ENCODE measurements at places on chromosomes 16 and 17.
A peak's percentile ranks its signal among the peaks of the same experiment; 100 is the strongest.

GRCh38 chr16:53915452-53916160 is 211.7 kb downstream of the FTO start:
- DNase-seq, result peak; percentile 13

- DNase-seq, result peak; percentile 2
Measured at GRCh38 chr17:53516636-53517035, 306.1 kb upstream of the KIF2B start.

DNA sequence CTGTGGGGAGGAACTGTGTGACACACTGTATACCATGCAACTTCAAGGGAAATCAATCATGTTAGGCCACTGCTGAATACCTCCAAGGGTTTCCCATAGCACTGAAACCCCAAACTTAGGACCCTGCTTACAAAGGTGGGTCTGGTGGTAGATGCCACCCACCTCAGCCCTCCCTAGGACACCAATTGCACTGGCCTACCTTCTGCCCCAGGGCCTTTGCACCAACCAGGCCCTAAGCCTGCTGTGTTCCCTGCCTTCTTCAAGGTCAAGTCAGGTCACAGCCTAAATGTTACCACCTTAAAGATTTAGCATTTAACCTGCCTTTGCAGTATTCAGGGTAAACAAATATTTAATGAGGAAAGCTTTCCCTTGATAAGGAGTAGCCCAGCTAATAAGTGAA is 185.8 kb downstream of the ZFHX3 start:
- DNase-seq, result no peak

GRCh38 chr17:4956493-4957061 is 5.7 kb downstream of the ENO3 start:
- no peak for DNase-seq

GRCh38 chr16:19850131-19850817 is 34.4 kb downstream of the GPRC5B start:
- no peak for DNase-seq

DNA sequence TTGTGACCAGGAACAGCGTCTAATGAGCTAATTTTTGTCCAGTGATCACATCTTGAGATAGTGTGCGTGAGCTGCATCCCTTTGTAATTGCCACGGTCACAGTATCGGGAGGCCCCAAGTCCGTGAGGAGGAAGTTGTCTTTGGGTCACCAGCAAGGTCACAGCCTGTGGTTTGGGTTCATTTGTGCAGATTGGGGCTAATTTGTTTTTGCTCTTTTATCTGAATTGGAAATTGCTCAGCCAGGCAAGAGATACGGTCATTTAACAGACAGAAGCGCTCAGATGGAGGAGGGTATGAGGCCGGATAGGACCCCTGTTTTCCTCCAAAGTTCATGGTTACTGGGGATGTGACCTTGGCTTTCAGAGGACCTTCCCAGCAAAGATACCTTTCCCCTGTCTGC is 174.1 kb downstream of the SNX29 start:
- DNase-seq, result no peak

- peak; percentile 10 for DNase-seq
Measured at GRCh38 chr17:80096561-80097021, 4.8 kb upstream of the GAA start.

GRCh38 chr17:41781404-41782110 is 5.0 kb downstream of the JUP start:
- no peak for DNase-seq

- no peak for DNase-seq
Measured at GRCh38 chr17:2181897-2182448, 121.6 kb downstream of the SMG6 start.

DNA sequence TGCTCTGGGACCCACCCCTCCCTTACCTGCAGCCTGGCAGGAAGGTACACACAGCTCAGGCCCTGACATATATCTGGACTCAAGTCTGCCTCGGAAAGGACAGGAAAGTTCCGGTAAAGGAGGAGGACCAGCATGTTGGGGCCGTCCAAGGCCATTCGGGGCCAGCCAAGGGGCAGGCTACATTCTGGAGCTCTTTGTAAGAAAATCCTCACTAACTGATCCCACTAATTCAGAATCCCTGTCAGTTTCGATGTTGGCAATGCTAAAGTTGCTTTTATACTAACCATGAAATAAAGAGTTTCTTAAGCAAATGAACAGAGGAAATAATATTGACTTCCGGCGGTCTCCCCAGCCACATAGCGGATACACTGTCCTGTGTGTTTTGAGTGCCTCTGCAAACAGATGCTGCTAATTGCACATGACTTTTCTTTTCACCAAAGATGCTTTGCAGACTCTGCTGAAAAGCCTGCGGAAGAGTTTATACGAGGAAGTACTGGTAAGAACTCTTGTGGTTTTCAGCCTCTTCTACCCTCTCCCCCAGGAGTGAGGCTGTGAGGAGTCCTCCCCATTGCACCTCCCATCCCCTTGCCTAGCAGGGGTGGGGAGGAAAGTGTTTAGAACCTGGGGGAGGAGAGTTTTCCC is 54.8 kb downstream of the PLXDC1 start:
- DNase-seq, result no peak

DNA sequence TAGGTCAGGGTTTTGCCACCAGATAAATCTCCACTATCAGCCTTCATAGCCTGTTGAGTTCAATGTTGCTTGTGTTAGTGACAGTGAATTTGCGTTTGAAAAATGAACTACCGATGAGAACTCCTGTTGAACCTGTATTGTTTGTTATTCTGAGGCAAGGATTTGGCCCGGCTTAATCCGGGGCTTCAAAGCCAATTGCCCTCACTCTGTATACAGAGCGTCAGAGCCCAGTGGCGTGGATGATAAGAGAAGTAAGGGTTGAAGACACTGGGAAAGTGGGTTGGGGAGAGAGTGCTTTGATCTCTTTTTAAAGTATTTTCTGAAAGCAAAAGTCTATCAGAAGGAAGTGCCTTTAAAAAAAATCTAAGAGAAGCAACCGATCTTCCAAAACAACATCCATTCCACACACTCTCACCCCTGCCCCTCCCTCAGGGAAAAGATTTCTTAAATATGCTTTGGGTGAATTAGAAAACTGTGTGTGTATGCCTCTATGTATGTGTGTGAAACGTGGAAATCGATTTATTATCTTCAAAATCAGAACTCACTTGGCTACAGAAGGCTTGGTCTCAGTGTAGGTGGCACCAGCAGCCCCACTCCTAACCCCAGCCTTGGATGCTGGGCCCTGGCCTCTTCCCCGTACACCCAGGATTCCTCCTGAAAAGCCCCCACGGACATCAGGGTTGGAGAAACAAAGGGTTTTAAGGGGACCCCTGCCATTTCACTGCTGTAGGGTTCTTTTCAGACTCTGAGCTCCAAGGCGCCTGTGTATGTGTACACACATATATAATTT is 8.8 kb downstream of the TBX4 start:
- no peak for DNase-seq

GRCh38 chr17:41919165-41919817 is 540 bp upstream of the ACLY start:
- peak; percentile 85 for DNase-seq

- no peak for DNase-seq
Measured at GRCh38 chr17:74842146-74842598, 17.5 kb downstream of the GRIN2C start.

- DNase-seq, result peak; percentile 15
Measured at GRCh38 chr17:76793775-76794174, 55.9 kb downstream of the MFSD11 start.

GRCh38 chr17:43169561-43170139 is 1.4 kb upstream of the NBR1 start:
- peak; percentile 73 for DNase-seq

- DNase-seq, result no peak
Measured at GRCh38 chr17:79801156-79802038, 4.5 kb upstream of the CBX8 start.

DNA sequence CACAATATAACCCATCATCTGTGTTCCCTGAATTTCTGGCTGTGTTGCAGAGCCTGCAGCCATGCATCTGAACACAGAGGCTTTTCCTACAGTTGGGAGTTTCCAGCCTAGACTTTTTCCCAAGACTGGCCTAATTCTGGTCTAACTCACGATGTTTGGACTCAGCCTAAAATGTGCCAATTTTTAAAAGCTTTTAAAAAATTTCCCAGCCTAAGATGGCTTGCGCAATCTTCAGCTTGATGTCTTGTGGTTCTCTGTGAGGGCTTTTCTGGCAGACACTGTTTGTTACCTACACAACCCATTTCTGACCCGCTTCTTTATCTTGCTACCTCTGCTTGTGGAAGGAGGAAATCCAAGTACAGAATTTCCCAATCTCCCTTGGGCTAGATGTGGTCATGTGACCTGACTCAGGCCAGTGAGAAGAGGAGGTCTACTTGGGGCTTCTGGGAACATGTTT is 72.7 kb upstream of the GAS7 start:
- peak; percentile 28 for DNase-seq

DNA sequence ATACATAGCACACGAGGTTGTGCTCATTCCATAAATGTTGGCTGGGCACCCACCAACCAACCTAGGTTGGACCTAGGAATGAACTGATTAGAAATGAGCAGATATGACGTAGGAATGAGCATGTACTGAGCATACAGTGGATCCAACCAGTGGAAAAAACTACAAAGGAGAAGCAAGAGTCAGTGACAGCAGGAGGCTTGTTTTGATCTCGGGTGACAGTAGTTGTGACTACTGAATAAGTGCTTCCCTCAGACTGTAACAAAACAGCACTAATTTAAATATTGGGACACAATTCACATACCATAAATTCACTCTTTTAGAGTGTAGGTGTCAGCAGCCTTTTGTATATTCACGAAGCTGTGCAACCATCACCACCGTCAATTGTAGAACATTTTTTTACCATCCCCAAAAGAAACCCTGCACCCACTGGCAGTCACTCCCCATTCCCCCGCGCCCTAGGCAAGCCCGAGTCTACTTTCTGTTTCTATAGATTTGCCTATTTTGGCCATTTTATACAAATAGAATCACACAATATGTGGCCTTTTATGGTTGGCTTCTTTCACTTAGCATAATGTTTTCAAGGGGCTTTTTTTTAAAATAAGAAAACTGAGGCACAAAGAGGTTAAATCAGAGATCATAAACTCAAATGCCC is 7.0 kb downstream of the VAC14 start:
- DNase-seq, result no peak

DNA sequence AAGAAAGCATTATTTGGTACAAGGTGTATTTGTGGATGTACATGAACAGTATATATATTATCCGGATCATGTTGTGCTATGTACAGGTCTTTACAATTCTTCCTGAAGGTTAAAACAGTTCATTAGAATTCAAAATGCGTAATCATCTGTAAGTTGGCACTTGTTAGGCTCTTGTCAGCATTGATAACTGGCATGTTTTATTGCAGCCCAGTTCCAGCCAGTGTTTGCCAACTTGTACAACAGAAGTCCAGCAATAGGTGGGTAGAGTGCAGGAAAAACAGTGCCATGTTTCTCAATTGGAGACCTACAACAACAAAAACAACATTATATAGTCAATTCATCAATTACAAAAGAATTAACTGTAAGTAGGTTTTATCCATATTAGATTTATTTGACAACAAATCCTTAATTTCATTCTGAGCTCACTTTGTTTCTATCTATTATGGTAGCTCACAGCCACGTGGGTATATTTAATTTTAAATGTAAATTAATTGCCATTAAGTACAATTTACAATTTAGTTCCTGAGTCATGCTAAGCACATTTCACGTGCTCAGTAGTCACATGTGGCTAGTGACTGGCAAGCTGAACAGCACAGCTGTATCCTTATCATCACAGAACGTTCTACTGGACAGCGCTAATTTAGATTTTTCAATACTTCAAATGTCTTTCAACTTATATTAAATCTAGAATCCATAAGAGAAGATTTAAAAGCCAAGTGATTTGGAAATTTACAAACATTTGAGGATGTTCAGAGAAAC is 8.6 kb upstream of the ANKFY1 start:
- DNase-seq, result no peak

GRCh38 chr17:48440669-48441068 is 10.7 kb upstream of the SKAP1 start:
- no peak for DNase-seq

DNA sequence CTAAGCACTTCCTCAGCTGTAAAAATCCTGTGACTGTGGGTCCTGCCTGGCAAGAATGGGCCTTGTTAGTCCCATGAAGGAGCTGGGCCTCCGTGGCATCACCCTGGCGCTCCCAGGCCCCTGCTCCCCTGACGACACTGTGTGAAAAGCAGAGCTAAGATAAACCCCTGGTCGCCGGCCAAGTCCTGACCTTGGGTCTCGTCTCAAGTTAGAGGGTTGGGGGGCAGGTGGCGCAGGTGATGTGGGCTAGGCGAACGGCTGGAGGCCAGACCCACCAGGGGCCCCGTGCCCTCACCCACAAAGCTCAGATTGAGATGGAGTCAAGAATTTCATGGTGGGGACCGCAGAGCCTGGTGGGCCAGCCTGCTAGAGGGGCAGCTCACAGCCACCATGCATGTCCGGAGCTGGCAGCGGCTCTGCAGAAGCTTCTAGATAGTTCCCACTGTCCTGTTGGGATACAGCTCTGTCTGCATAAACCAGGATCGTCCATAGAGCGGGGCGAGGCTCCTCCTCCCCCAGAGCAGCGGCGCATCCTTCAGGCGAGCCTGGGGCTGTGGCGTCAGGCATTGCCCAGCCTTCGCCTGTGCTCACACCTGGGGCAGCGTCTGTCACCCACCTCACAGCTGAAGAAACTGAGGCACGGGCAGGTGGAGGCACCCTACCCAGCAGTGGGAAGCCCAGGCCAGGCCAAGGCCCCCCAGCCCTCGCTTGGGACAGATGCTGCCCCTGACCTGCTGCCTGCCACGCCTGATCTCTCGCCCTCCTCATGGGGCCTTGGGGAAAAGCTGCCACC is 12.0 kb downstream of the CYBC1 start:
- DNase-seq, result no peak

- no peak for DNase-seq
Measured at GRCh38 chr17:66949501-66949900, 15.0 kb upstream of the CACNG4 start.

- peak; percentile 1 for DNase-seq
Measured at GRCh38 chr17:73029991-73030390, 62.5 kb downstream of the SLC39A11 start.

DNA sequence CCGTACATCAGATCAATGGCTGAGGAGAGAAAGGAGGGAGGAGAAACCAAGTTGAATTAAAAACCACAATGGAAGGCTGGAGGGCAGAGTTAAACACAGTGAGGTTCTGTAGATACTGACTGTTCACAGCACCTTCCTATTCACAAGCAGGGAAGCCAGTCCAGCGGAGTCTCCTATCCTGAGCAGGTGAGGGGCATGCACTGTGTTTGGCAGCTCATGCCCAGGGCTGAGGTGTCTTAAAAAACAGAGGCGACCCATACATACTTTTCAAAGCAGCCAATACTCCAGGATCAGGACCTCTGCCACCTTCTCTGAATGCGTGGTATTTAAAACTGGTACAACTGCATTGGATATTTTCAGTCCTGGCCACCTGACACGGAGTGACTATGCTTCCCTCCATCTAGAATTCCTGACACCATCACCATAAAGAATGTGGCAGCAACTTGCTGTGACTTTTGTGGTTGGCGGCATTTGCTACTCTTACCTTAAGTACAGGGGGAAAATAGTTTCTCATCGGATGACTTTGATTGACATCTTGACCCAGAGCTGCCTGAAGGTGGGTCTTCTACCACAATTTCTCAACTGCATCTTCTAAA is 21.5 kb downstream of the USP22 start:
- DNase-seq, result no peak
